ENCODE measurements at places on chromosomes 7 and 10. TPM values are rescaled to one million over a fixed set of nuclear protein-coding genes. Genes with fewer than 3 reads are reported as not detected.

DNA sequence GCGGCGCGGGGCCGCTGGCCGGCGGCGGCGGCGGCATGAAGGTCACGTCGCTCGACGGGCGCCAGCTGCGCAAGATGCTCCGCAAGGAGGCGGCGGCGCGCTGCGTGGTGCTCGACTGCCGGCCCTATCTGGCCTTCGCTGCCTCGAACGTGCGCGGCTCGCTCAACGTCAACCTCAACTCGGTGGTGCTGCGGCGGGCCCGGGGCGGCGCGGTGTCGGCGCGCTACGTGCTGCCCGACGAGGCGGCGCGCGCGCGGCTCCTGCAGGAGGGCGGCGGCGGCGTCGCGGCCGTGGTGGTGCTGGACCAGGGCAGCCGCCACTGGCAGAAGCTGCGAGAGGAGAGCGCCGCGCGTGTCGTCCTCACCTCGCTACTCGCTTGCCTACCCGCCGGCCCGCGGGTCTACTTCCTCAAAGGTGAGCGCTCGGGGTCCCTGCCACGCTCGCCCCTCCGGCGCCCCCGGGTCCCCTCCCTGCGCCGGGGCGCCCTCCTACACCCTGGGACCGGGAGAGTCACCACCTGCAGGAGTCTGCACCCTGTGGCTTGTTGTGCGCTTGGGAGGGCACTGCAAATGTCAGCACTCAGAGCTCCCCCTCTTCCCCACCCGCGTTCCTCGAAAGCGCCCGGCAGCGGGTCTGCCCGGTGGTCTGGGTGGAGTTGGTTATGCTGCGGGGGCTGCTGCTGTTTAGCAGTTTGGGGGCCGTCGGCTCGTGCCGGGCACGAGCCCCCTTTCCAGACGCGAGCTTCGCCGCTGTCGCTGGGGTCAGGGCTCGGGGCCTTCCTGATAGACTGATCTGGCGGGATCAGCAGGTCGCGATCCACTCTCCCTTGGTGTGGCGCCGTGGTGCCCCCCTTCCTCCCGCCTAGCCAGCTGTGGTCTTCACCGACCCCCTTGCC, 627 bp downstream of the DUSP5 start:
- DNase-seq = no peak

DNA sequence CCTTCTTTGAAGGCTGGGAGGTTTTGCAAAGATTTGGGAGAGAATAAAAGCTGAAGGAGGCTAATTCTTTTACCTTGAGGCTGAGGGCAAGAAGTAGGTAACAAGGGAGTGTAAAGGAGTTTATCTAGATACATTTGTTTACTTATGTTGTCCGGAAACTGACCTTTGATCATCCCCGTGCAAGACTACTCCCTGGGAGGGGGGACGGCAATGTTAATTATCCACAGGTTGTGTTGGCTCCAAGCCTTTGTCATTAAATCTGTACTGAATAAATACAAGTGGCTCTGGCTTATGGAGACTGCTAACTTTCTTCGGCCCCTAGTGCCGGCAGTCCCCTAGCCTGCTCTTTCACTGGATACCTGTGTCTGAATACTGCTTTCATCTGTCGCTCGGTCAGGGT, 1250.6 kb upstream of the LRRTM3 start:
- DNase-seq = no peak

Gene NOS3
- total RNA-seq = 75.3 TPM

DNA sequence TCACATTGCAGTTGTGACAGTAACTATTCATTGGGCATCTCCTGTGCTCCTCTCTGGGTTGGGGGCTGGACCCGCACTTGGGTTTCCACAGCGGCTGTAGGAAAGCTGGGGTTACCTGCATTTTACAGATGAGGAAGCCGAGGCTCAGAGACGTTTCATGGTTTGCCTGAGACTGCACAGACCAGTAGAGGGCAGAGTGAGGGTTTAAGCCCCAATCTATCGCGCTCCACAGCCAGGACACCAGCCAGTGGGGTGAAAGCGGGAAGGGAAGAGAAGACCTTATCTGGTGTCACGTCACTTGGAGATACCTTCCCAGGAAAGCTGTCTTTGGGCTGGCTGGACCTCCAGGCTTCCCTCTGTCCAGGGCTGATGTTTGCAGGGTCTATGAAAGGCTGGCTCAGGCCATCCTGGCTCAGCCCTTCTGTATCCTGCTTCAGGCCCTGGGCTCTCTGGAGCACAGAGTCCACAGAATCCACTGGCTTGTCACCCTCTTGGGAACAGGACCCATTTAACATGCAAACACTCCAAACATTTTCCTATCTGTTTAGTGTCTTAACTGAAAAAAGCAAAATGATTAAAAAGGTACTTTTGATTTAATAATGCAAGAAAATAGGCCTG, 167.7 kb downstream of the EMX2 start:
- no peak for DNase-seq

GRCh38 chr10:21751341-21752310, 217.6 kb downstream of the MLLT10 start:
- no peak for DNase-seq

DNA sequence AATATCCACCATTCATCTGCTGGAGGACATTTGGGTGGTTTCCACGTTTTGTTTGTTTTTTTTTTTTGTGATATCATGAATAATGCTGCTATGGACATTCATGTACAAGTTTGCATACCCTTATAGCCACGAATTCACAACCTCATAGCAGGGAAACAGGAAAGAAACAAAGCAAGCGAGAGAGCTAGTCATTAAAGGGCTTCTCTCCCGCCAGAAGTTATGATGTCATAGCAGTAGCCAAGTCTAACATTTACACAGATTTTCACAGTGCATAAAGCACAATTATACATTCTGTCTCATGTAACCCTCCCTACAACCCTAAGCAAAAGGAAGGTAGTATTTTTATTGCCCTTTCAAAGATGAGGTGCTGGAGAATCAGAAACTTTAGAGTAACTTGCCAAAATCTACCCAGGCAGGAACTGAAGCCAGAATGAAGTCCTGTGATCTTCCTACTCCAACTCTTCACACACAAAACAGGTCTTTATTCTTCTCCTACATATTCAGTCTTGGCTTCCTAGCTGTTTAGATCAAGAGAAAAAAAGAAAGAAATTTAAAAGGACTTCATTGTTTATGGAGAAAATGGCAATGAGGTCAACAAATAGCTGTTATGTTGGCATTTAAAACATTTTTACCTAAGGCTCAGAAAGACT, 33.9 kb upstream of the GPAM start:
- DNase-seq = no peak

DNA sequence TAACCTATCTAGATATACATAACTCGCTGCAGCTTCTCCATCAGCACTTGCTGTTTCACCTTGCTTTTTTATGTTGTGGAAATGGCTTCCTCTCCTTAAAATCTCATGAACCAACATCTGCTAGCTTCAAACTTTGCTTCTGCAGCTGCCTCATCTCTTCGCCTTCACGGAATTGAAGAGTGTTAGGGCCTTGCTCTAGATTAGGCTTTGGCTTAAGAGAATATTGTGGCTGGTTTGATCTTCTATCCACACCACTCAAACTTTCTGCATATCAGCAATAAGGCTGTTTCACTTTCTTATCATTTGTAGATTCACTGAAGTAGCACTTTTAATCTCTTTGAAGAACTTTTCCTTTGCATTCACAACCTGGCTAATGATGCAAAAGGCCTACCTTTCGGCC, 49.2 kb upstream of the AGR3 start:
- no peak for DNase-seq

GRCh38 chr7:151081170-151082101, 827 bp upstream of the FASTK start:
- no peak for DNase-seq

DNA sequence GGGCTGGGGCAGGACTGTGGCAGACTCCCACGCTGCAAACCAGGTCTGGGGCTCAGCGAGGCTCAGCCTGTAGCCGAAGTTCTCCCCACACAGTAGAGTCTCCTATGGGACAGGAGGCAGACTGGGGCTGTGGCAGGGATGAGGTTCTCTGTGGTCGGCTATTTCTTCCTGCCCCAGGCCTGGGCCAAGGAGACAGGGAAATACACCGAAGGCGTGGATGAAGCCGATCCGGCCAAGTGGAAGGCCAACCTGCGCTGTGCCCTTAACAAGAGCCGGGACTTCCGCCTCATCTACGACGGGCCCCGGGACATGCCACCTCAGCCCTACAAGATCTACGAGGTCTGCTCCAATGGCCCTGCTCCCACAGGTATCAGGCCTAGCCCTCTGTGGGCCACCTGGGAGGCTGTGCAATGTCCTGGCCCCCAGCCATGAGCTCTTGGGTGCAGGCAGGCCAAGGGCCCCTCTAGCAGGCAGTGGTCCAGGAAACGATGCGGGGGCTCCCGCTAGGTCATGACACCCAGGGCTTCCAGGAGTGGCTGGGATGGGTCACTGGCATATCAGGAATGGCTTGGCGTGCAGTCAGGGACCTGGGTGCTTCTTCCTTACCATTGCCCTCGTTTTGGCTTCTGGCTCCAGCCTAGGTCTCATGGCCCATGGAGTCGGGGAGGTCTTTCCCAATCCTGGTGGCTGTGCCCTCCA, 8.1 kb downstream of the IRF5 start:
- no peak for DNase-seq

DNA sequence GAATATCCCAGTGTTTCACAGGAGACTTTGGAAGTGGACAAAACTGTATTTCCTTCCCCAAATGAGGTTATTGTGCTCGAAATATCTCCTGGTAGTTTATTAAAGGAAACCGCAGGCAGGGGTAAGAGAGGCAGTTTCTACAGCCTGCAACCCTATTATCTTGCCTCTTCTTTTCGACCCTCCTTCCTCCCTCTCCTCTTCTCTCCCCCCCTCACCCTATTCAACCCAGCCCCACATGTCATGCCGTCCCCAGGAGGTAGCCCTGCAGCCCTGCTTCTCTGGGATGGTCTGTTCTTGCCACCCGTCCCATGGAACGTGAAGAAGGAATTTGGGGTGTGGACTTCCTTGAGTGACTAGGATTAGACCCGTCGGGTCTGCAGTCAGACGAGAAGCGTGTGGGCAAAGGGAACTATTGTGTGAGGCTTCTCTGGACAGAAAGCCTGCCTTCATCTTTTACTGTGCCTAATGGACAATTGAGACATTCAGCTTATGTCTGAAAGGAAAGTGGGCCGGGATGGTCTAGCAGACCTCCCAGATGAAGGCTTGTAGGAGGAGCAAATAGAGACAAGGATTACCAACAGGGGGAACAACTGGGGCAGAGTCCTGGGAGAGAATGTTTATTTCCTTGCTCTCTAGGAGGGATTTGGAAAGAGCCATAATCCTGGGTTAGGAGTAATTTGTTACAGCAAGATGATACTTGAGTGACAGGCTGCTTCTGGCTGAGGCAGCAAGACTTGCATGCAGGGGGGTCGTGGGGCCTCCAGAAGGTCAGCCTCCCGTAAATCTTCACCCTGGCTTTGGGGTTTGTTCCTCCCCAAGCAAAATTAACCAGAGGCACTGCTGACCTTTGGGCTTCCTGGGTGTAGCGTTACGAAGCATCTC, 77.8 kb downstream of the TCF7L2 start:
- no peak for DNase-seq

GRCh38 chr10:5461203-5461588, 38.2 kb downstream of the CALML5 start:
- DNase-seq = no peak

- no peak for DNase-seq
Observed at GRCh38 chr7:116731023-116731395, 59.0 kb downstream of the MET start.

GRCh38 chr7:44808914-44809393, 12.5 kb downstream of the PPIA start:
- no peak for DNase-seq

- no peak for DNase-seq
Observed at GRCh38 chr7:111741811-111742240, 179.5 kb upstream of the IMMP2L start.

- no peak for DNase-seq
Observed at GRCh38 chr7:133859871-133860450, 267.2 kb upstream of the LRGUK start.

GRCh38 chr10:36050763-36051499, 408.8 kb upstream of the FZD8 start:
- DNase-seq = no peak

DNA sequence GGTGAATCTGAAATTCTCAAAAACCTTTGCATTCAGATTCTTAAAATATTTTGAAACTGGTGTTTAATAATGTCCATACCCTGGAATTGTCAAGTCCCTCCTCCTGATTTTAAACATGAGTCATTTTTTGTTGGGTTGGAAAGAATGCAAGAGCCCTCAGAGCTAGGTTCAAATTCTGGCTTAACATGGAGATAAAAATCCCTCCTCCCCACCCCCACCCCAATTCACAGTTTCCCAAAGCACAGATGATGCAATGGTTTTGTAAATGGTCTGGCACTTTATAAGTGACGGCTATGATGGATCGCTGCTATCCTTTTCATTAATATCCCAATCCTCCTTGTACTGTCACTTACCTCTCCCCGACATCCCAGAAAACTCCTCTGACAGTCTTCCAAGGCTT, 332.8 kb downstream of the PLXNA4 start:
- DNase-seq = no peak

- no peak for DNase-seq
Observed at GRCh38 chr7:80450621-80451308, 61.1 kb downstream of the GNAT3 start.
